ENCODE measurements at places on chromosomes 11 and 22. TPM values are rescaled to one million over a fixed set of nuclear protein-coding genes. Genes with fewer than 3 reads are reported as not detected.

TRIM3 gene
- total RNA-seq, result 12.3 TPM

MS4A6E gene
- not detected for total RNA-seq

BIK gene
- 6.0 TPM for total RNA-seq

RAG2 gene
- 4.3 TPM for total RNA-seq

DBX1 gene
- total RNA-seq, result not detected

C11orf87 gene
- total RNA-seq, result not detected

SLC22A8 gene
- total RNA-seq, result not detected

CCDC73 gene
- 0.27 TPM for total RNA-seq

CASP5 gene
- not detected for total RNA-seq

GSTT2B gene
- 10.3 TPM for total RNA-seq

F2 gene
- not detected for total RNA-seq

ASCL2 gene
- total RNA-seq, result 0.46 TPM

- DNase-seq, result no peak
Measured at GRCh38 chr11:44559207-44559939, 6.1 kb upstream of the CD82 start.

- DNase-seq, result no peak
Measured at GRCh38 chr22:17817511-17818065, 43.3 kb upstream of the BID start.

DNA sequence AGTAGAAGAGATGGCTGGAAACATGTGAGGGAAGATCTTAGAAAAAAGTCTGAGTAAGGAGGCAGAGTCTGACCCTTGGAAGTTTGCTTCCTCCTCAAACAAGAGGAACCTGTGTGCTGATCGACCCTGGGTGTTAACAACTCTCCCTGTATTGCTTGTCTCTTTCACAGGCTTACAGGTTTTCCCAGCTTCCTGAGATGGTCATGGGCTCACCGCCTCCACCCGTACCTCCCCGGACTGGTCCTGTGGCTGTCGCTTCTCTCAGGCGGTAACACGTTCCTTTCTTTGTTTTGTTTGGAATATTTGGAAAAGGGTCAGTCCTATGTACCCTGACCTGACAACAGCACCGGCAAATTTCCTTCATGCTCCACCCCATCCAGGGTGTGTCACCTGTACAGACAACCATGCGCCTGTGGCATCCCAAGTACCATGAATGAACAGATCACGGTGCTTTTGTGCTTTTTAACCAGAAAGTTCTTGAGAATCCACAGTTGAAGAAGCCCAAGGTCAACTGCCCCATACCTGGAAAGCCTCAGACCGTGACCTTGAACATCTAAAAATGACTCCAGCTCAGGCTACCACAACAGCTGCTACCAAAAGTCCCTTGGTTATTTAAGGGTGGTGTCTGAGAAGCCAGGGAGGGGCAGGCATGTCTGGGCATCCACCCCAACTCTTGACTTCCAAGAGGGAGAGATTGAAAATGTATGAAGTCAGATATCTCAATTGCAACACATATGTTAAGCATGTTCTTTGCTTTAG lies 44.6 kb downstream of the C11orf91 start:
- DNase-seq, result peak; percentile 90

- DNase-seq, result no peak
Measured at GRCh38 chr11:58562375-58562800, 13.3 kb downstream of the LPXN start.

DNA sequence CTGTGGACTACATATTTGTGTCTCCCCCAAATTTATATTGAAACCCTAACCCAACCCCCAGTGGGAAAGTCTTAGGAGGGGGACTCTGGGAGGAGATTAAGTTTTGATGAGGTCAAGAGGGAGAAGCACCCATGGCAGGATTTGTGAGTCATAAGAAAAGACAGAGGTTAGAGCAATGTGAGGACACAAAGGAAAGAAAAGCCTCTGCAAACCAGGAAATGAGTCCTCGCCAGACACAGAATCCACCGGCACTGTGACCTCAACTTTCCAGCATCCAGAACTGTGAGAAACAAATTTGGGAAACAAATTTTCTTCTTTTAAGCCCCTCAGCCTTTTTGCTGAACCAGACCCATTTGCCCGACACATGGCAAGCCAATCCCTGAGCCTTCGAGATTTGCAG lies 397.0 kb downstream of the NTM start:
- DNase-seq, result no peak

- DNase-seq, result no peak
Measured at GRCh38 chr11:71171576-71171975, 80.8 kb downstream of the SHANK2 start.

- peak; percentile 51 for DNase-seq
Measured at GRCh38 chr11:2798951-2799761, 86.4 kb downstream of the CDKN1C start.

DNA sequence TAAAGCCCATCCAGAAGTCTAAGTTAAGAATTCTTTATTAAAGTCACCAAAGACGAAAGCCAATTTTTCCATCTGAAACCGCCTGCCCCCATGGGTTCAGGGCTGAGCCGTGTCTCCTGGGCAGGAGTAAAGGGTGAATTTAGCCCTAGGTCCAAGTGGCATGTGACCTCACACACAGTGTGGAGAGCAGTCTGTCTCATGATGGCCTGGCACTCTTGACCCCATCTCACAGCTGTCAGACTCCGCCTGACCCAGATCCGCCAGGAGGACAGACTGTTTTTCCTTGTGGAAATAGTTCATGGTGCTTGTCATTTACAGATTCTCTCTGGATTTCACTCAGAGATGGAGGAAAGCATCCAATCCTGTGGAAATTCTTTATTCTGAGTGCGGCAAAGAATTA lies 109.7 kb downstream of the GALNT18 start:
- no peak for DNase-seq

DNA sequence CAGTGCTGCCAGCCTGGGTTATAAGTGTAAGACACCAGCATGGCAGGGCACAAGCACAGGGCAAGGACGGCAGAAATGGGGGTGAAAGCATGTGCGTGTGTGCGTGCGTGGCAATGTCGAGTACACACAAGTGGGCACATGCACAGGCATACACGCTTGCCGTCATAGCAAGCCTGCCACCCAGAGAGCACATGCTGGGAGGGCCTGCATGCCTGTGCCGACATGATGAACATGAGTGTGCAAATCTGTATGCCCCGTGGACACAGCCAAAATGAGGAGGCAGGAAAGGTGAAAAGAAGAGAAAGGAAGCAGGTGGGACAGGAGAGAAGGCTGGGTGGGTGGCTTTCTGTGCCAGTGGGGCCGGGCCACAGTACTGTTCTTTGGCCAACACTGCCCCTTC lies 62.9 kb downstream of the NECTIN1 start:
- DNase-seq, result no peak

DNA sequence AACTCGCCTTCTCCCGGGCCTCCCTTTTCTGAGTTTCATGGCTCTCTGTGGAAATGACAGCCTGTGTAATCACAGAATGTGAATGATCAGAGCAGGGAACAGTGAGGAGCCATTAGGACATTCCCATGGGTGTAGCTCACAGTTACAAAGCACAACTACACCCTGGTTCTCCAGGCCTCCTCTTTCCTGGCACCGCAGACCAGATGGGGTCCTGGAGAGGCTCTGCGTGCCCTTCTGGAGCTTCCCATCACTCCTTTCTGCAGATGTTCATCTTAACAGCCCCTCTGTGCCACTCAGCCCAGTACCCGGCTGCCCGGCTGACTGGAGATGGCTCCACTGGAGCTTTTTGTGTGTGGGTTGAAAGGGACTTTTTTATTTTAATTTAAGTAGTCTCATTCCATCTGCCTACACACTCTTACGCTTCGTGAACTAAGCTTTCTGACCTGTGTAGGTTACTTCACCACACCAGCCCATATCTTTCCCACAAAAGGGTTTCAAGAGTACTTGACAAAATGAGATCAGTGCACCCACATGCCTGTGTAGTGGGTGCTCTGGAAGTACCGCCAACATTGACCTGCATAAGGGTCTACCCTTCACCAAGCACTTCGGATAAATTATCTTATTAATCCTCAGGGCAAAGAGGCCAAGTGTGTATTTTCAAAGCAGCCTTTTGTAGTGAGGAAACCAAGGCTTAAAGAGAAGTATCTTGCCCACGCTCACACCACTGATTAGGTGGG lies 29.8 kb downstream of the SREBF2 start:
- no peak for DNase-seq

DNA sequence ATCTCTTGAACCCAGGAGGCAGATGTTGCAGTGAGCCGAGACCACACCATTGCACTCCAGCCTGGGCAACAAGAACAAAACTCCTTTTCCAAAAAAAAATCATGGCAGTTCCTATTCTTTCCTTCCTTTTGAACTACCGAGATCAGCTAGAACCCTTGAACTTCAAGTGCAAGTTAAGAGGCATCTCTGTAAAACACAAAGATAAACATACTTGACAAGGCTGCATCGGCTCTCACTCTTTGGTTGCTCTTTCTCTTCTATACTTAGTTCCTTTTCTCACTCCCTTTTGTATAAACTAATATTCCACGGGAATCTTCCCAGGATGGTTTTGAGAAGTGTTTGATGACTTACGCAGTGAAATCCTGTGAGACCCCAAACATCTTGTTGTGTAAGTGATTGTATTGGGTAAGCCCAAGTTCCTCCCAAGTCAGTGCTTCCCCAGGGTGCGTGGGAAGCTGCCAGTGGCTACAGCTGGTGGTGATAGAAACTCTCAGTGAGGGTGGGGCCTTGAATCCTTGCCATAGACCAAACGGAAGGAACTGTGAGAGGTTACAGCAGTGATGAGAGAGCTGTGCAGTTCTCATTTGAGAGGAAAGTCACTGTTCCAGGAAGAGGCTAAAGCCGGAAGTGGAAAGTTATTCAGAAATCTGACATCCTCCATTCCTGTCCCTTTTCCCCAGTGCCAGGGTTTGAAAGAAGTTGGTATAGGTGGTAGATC lies 24.1 kb upstream of the CDC42EP2 start:
- peak; percentile 94 for DNase-seq

DNA sequence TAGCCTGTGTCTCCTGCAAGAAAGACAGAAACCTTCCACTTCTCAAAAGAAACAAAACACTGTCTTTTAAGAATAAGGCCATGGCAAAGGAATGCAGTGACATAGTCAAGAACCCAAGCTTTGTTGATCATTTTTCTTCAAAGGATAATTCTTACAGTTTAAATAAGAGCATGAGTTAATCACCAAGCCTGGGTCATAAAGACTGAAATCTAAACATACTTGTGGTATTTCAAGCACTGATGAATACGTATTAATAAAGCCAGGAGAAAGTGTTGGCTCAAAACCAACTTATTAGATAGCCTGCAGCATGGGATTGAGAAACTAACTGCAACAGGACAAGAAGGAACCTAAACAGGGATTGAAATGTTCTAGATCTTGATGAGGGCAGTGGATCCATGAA lies 143.3 kb upstream of the MTNR1B start:
- DNase-seq, result no peak

- no peak for DNase-seq
Measured at GRCh38 chr11:21560466-21560975, 632.4 kb upstream of the ANO5 start.

DNA sequence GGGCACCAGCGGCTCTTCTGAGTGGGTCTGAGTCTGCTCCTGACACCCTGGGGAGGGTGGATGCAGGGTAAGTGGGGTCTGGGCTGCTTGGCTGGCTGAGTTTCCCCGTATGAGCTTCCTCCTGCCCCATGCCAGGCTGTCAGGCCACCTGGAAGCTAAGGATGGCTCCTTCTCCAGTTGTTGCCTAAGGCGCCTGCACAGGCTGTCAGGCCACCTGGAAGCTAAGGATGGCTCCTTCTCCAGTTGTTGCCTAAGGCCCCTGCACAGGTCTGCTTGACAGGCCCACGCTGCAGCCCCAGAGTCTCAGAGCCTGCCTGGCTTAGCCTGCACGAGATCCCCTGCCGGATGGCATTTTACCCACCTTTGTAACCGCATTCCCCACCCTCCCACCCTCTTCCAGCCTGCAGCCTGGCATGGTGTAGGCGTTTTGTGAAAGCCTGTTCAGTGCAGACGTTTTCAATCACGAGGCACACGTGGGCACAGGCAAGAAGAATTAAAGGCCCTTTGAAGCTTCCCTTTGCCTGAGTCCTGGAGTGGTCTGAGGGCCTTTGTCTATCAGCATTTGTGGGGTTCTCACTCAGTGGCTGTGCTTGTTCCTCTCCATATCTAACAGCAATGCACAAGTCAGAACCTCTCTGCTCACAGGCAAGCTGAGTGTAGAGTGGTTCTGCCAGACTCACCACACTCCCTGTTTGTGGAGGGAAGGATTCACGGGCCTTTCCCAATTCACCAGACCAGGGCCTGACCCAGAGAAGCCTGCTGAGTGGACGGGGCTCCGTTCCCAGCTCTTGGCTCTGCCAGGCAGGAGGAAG lies 40.2 kb upstream of the B3GAT1 start:
- DNase-seq, result peak; percentile 84

GRCh38 chr22:34798605-34799004 lies 267.4 kb upstream of the ISX start:
- DNase-seq, result no peak

GRCh38 chr11:128195057-128195751 lies 392.2 kb downstream of the ETS1 start:
- DNase-seq, result no peak

- no peak for DNase-seq
Measured at GRCh38 chr11:58060939-58061672, 30.4 kb downstream of the OR6Q1 start.

- no peak for DNase-seq
Measured at GRCh38 chr11:119126675-119127268, 5.4 kb downstream of the HINFP start.

- no peak for DNase-seq
Measured at GRCh38 chr22:41479671-41480396, 10.9 kb downstream of the ACO2 start.

GRCh38 chr11:133819746-133820315 lies 25.5 kb downstream of the SPATA19 start:
- DNase-seq, result peak; percentile 23

GRCh38 chr22:48744283-48744641 lies 1083.4 kb downstream of the BRD1 start:
- DNase-seq, result no peak

DNA sequence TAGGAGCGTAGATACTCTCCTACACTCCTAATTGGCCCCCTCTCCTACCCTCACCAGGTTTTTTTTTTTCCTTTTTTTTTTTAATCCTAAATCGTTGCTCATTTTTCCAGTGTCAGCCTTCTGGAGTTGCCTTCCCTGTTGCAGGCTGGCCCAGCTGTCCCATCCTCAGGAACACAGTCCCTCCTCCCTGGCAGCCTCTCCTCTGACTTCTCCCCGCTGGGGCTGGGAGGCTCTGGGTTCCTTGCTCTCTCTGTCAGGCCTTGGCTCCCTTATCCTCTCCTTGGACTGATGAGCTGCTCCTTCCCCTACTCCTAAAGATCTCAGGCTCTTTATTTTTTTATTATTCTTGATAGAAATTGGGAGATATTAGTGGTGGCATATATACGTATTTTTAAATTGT lies 62.2 kb downstream of the PKNOX2 start:
- no peak for DNase-seq

DNA sequence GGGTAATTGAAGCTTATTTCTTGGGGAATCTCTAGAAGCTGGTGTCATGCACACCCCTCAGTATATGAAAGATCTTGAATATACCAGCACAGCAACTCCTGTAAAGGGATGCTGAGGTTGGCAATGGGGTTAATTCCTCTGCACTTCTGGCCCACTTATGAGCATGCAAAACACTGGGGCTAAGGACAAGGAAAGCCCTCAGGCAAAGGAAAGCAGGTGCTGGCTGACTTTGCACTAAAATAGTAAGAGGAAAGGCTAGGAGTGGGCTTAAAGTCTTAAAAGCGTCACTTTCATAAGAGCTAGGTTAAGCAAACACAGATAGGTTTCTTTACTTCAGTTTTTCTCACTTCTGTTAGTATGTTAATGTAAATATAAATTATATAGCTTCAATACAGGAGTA lies 572.6 kb upstream of the LUZP2 start:
- DNase-seq, result no peak

Measured in thyroid gland (tissue), 4 donors.